Progenitor cell of endocrine pancreas (in vitro differentiated cells): ENCODE measurements at places on chromosomes 4 and X.

GRCh38 chr4:186935901-186936300 lies 212.2 kb upstream of the FAT1 start:
- no peaks in the 10 kb centered on the region for H3K27me3 ChIP-seq
- H3K4me3 ChIP-seq: no peak overlapping the region
- no peaks in the 10 kb centered on the region for H3K36me3 ChIP-seq

- H3K4me3 ChIP-seq: no peak overlapping the region
- H3K27me3 ChIP-seq: no peaks in the 10 kb centered on the region
- no peak overlapping the region for H3K27ac ChIP-seq
- no peak for DNase-seq
- H3K4me1 ChIP-seq: peaks cover 2% of the 10 kb centered on the region
- H3K36me3 ChIP-seq: peaks cover 9% of the 10 kb centered on the region
Observed at GRCh38 chrX:18294893-18295292, 59.6 kb downstream of the SCML2 start.

- no peak overlapping the region for H3K4me3 ChIP-seq
- no peak overlapping the region for H3K27ac ChIP-seq
- H3K27me3 ChIP-seq: no peaks in the 10 kb centered on the region
- no peaks in the 10 kb centered on the region for H3K36me3 ChIP-seq
- no peaks in the 10 kb centered on the region for H3K4me1 ChIP-seq
Observed at GRCh38 chrX:149074398-149074797, 430.7 kb downstream of the IDS start.

DNA sequence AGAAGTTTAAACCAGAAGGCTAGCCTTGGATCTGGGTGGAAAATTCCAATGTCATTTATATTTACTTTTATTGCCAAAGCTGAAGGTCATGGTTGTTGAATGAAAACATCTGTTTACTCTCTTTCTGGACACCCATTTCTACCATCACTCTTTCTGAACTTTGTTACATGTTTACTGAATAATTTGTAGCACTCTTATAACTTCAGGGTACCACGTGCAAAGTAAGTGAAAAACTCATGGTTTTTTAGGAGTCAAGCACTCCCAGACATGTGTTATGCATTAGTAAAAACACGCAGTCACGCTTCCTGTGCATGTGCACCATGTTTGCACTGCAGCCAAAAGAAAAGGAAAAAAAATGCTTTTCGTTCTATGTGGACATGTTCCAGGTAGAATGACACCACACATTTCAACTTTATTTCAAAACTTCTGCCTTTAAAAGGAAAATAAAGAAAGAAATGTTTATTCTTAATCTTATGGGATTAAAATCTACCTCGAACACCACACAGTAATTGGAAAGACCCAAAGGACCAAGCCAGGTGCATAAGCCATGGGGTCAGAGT lies 31.4 kb upstream of the ADH1C start:
- no peaks in the 10 kb centered on the region for H3K36me3 ChIP-seq
- H3K27ac ChIP-seq: no peak overlapping the region
- H3K27me3 ChIP-seq: no peaks in the 10 kb centered on the region
- no peak overlapping the region for H3K4me3 ChIP-seq

DNA sequence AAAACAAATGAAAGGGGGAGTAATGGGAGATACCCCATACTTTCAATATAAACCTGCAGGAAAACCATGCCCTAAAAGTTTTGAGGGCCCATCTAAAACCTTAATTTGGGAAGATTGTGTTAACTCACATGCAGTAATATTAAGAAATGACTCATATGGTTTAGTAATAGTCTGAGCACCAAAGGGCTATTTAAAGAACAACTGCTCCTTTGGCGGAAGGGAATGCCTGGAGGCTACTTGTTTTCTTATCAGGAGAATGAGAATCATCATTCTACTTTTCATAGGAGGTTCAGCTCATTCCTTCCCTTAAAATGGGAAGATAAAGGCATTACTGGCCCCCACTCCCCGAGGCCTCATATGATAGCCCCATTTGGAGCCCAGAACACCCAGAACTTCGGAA lies 47.6 kb downstream of the SPIN3 start:
- H3K27me3 ChIP-seq: no peaks in the 10 kb centered on the region
- no peaks in the 10 kb centered on the region for H3K4me1 ChIP-seq
- DNase-seq: no peak
- H3K4me3 ChIP-seq: no peak overlapping the region
